ENCODE measurements at places on chromosomes 6 and 20.

DNA sequence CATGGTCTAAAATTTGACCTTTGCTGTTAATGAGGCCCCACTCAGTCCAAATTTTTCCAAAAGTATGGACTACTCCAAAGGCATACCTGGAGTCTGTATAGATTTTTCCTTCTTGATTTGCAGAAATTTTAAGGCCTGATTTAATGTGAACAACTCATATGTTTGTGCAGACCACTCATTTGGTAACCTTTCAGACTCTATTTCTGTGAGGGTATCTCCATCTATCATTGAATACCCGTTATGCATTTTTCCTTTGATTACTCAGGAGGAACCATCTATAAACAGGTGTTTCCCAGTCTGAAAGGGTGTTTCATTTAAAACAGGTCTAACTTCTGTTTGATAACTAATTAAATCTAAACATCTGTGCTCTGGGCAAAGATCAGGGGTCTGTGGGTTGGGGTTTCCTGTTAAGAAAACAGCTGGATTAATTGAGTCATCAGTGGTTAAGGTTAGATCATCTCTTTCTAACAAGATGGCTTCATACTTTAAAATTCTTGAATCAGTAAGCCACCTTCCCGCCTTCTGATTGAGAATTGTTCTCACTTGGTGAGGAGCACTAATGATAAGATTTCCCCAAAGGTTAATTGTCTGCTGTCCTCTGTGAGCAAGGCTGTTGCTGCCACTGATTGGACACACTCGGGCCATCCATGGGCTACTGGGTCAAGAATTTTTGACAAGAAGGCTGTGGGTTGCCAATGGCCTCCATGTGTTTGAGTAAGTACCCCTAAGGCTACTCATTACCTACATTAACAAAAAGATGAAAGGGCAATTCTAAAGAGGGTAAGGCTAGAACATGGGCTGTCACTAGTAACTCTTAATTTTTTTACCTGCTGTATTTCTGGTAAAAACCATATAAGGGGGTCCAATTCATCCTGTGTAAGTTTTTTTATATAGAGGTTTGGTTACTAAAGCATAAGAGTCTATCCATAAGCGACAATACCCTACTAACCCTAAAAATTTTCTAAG lies 24.1 kb downstream of the HLA-B start:
- no peak for DNase-seq

DNA sequence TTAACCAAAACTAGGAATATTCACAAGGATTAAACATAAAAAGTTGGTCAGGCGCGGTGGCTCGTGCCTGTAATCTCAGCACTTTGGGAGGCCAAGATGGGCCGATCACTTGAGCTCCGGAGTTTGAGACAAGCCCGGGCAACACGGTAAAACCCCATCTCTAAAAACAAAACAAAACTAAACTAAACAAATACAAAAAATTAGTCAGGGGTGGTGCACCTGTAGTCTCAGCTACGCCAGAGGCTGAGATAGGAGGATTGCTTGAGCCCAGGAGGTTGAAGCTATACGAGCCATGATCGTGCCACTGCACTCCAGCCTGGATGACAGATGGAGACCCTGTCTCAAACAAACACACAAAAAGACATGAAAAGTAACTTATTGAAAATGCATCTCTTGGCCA lies 3.2 kb downstream of the PSORS1C2 start:
- DNase-seq = no peak

DNA sequence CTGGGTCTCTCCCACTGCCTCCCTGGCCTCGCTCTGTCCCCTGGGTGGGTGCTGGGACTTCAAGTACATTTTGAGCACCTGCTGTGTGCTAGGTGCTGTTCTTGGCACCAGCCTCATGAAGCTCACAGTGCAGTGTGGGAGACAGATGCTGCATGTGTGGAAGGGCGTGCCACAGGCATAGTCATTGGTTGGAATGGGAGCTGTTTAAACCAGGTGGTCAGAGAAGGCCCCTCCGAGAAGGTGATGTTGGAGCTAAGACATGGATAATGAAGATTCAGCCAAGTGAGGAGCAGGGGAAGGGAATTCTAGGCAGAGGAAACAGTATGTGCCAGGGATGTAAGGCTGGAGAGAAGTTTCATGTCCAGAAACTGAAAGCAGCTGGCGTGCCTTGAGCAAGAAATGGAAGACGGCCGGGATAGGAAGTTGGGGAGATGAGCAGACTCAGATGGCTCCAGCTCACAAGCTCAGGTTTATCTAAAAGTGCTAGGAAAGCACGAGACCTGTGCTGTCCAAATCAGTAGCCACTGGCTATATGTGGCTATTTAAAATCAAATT lies 9.9 kb downstream of the LPIN3 start:
- no peak for DNase-seq

DNA sequence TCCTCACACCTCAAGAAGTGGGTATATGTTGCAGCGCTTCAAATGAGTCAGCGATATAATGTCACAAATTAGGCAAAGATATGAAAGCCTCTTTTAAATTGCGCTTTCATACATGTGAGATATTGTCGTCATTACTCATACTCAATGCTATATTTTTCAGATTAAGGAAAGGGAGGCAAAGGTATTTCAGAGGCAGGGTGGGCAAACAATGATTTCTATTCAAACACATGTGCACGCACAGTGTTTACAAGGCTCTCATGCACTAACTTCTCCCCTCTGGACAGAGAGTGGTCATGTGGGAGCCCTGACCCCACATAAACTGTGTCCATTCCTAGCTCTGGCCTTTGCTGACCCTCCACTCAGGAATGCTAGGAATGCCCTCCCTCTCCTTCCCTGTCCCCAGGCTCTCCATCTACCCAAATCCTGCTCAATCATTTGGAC lies 112.1 kb upstream of the TMEM170B start:
- DNase-seq = no peak

GRCh38 chr20:20894753-20895152 lies 182.3 kb upstream of the RALGAPA2 start:
- no peak for DNase-seq

DNA sequence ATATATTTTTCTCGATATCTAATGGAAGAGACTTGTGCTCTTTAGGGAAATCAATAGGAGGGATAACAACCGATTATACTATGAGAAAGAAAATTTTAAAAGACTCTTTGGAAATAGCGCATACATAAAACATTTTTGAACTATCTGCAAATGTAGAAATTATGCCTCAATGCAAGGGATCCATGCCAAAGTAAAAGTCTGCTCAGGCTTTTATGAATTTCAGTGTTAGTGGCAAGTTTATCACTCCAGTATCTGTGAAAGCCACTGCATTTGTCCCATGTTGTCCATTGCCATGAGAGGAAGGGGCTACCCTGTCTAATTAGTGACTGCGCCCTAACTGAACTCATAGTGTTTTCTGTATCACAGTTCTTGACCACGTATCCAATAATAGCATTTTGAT lies 81.4 kb downstream of the TSHZ2 start:
- no peak for DNase-seq

DNA sequence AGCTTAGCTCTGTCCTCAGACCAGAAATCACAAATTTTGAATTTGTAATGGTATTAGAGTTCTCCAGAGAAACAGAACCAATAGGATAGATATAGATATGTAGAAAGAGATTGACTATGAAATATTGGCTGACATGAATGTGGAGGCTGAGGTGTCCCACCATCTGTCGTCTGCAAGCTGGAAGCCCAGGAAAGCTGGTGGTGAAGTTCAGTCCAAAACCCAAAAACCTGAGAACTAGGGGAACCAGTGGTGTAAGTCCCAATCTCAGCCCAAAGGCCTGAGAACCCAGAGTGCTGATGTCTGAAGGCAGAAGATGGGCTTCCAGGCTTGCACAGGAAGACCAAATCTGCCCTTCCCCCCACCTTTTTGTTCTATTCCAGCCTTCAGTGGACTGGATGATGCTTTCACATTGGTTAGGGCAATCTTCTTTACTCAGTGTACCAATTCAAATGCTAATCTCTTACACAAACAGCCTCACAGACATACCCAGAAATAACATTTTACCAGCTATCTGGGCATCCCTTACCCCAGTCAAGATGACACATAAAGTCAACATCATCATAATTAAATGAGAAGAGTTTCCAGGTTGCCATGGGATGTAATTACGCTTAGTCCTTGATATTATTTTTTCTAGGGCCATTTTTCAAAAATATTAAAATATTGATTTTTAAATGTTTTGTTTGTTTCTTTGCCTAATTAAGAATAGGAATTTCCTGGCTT lies 570.8 kb downstream of the UTRN start:
- no peak for DNase-seq

GRCh38 chr6:99458319-99458718 lies 33.2 kb upstream of the PNISR start:
- no peak for DNase-seq

DNA sequence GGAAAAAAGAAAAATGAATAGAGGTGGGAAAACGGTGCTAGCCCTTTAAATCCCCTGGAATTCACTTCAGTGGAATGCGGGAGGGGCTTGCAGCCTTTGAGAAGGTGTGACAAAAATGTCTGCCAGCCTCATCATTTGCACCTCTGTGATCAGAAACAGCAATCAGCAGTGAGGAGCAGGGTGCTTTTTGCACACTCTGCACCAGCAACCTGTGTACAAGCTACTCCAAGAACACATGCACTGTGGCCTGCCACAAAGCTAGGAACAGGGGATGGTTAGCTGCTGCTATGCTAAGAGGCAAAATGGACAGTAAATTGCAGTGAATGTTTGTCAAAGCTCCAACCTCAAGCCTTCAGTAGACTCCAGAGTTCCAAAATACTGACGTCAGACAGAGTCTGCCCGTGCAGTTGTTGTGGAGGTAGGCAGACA lies 29.7 kb downstream of the GINS1 start:
- DNase-seq = no peak

- DNase-seq = no peak
Observed at GRCh38 chr6:87279196-87279595, 43.2 kb upstream of the SMIM8 start.

GRCh38 chr6:106413722-106414121 lies 53.2 kb downstream of the CRYBG1 start:
- DNase-seq = no peak

DNA sequence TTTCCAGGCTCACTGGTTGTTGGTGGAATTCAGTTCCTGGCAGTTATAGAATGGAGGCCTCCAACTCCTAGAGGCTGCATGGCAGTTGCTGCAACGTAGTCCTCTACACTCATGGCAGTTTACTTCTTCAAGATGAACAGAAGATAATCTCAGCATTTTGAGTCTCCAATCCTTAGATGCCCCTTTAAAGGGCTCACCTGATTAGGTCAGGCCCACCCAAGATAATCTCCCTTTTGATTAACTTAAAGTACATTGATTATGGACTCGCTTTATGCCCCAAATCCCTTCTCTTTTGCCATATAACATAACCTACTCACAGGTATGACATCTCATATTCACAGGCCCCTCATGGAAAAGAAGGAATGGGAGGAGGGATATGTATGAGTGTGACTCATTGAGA lies 76.4 kb downstream of the ZNF133 start:
- DNase-seq = no peak

DNA sequence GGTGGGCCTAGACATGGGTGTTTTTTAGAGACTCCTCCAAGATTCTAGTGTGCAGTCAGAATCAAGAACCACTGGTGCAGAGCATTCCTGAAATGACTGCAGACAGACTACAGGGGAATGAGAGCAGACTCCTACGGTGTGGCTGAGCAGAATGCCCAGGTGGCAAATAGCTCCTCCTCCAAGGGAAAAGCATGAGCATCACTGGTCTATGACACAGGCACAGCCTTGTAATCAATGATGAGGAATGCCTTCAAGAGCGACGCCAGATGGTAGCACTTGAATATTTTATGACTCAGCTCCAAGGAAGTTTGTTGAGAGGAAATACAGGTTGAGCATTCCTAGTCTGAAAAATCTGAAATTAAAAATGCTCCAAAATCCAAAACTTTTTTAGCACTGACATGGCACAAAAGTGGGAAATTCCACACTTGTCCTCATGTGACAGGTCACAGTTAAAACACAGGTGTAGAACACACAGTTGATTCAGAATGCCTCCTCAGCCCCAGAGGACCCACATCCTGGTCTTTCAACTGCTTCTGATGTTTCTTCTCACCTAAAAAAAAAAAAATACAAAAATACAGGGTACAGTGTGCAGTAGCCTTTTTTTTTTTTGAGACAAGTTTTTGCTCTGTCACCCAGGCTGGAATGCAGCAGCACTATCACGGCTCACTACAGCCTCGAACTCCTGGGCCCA lies 10.6 kb upstream of the FAM8A1 start:
- DNase-seq = no peak

DNA sequence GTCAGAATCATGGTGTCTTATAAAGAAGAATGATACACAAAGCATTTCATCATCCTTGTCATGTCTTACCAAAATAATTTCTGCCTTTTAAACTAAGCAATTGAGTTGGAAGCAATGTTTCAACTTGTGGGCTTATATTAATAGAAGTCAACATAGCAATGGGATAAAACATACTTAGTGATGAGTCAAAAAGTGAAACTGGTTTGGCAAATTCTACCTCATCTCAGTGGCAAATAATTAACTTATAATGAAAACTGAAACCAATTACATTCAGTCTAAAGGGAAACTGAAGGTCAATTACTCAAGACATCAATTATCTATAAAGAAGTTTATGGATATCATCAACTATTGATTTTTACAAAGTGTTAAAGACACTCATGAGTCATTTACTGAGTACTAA lies 463.8 kb downstream of the BMP2 start:
- DNase-seq = no peak

- no peak for DNase-seq
Observed at GRCh38 chr6:103893141-103893581, 966.6 kb downstream of the HACE1 start.

DNA sequence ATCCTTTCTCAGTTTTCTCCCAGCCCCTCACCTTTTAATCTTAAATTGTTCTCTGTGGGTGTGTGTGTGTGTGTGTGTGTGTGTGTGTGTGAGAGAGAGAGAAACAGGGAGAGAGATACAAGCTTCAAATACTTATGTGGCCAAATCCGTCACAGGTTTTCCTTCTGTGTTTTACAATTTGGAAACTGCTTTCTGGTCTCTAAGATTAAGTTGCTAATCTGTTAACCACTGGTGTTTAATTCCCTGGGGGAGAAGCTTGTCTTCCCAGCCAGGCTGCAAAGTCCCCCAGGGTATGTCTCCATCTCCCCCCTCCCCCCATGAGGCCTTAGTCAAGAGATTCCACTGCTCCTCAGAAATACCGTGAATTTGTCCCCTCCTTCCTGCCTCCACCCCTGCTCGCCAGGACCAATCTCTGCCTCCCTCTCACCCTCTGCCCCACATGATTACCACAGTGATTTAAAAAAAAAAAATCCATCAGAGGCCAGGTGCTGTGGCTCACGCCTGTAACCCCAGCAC lies 49.0 kb downstream of the RIPOR3 start:
- no peak for DNase-seq

DNA sequence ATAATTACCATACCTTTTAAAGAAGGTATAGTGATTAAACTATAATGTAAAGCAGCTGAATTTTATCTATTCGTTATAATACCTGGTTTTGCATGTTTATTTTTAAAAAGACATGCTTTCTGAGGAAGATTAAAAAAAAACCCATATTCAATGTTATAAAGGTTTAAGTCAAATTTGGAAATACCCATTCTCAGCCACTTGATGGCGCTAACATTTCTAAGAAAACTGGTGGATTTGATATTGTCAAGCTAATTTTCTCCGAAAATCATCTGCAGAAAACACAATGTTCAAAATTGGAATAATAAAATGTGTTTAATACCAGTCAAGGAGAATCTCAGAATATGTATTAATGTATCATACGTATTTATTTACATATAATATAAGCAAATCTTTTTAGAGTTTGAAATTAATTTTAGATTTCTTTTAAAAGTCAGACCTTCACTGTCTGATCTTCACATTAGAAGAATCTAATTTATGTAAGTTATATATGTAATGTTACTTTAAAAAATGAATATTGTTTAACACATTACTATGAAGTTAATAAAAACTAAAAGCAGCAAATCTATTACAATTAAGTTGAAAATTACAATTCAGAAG lies 35.0 kb downstream of the SHPRH start:
- no peak for DNase-seq

- no peak for DNase-seq
Observed at GRCh38 chr20:46060301-46060881, 29.4 kb downstream of the NCOA5 start.

All from activated T-helper 1 cell treated with Interleukin-2 at 50 U/mL for 16 hours (primary cell).